ENCODE measurements at places on chromosomes 5 and 9.

GRCh38 chr5:131575660-131576227 lies 59.3 kb downstream of the RAPGEF6 start:
- no peak for DNase-seq

- no peak for DNase-seq
Observed at GRCh38 chr5:161663431-161663830, 22.1 kb upstream of the GABRA6 start.

DNA sequence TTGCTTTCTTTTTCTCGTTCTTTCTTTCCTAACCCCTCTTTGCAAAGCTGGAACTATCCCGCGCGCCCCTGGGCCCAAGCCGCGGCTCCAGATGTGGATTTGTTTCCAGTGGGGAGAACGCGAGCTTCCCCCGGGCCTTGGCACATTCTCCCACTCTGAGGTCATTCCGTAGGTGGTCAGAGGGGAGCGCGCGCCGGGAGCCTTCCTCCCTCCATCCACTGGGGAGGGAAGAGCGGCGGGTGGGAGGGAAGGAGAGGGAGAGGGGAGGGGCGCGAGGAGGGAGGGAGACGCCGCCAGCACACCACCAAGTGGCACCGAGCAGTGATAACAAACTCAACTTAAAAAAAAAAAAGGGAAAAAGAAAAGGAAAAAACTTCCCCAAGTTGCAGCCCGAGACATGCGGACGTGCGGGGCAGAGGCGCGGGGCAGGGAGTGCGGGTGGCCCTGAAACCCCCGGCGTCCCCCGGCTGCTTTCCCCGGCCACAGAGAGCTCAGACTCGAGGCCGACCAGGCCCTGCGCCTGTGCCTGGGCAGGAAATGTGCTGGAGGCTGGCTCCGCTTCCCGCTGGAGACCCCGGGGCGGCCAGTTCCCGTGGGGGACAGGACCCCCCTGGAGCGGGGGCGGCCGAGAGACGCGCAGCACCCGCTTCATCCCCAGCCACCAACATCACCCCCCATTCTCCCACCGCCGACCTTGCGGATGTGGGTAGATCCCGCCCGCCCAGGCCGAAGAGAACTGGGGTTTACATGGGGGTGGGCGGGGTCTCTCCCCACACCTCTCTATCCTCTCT lies 3.1 kb downstream of the IER5L start:
- DNase-seq, result peak; percentile 92

- no peak for DNase-seq
Observed at GRCh38 chr9:72312386-72312987, 52.5 kb downstream of the ZFAND5 start.

GRCh38 chr5:171454549-171454948 lies 35.1 kb downstream of the FGF18 start:
- DNase-seq, result no peak

- no peak for DNase-seq
Observed at GRCh38 chr5:79590396-79590999, 21.7 kb upstream of the TENT2 start.

DNA sequence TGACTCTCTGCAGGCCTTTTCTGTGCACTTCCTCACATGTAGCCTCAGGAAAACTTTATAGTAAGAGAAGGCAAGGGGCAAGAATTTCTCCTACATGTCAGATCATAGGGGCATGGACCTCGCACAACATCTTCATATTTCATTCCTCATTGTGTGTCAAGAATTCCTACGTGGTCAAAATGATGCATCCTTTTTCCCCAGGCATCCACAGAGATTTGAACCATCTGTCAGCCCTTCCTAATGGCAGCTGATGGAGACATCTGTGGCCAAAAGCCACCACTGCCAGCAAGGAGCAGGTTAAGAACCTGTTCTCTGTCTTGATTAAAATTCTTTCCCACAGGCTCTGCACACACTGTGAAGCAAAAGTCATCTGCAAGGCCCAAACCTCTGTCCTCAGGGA lies 42.5 kb downstream of the MFAP3 start:
- no peak for DNase-seq

DNA sequence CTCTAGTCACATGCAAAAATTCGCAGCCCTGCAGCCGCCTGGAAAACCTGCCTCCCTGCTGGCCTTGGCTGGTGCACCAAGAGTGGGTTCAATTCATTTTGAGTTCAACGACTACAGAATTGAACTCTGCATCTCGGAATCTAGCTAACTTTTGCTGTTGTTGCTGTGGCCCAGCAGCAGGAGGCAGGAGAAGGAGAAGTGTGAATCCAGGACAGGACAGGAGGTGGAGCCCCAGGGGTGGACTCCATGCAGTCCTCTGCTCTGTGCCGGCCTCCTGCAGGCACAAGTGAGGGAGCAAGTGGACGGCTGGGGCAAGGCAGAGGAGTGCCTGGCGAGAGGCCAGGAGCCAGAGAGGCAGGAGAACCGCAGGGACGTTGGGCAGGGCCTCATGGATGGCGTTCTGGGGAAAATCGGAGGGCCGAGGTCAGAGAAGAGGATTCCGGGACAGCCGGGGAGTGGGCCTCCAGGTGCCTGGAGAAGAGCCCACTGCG lies 214.2 kb downstream of the FANCC start:
- DNase-seq, result no peak

DNA sequence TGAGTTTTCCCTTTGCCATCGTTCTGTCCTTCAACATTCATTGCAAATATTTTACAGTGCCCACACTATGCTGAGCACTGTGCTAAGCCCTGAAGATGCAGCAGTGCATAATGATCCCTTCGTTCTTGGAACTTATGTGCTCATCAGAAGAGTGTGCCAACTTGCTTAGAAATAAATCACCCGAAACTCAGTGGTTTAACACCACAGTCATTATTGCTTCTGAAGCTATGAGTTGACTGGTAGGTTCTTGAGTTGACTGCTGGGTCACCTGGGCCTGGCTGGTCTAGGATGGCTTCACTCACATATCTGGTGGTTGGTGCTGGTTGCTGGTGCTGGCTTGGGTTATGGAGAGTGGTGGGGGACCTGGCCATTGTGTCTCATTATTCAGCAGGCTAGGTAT lies 20.9 kb downstream of the PCSK5 start:
- DNase-seq, result no peak

GRCh38 chr5:8461543-8461942 lies 592.6 kb downstream of the MTRR start:
- no peak for DNase-seq

GRCh38 chr9:129934041-129934591 lies 98.9 kb downstream of the USP20 start:
- DNase-seq, result no peak

- no peak for DNase-seq
Observed at GRCh38 chr5:59769832-59770231, 123.7 kb downstream of the PDE4D start.

- DNase-seq, result peak; percentile 52
Observed at GRCh38 chr5:11240293-11241190, 479.5 kb upstream of the DAP start.

DNA sequence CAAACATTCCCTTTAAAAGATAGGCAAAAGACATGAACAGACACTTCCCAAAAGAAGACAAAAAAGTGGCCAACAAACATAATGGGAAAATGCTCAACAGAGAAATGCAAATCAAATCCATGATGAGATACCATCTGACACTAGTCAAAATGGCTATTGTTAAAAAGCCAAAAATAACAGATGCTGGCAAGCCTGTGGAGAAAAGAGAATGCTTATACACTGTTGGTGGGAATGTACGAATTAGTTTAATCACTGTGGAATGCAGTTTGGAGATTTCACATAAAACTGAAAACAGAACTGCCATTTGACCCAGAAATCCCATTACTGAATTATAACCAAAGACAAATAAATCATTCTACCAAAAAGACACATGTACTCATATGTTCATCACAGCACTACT lies 58.3 kb upstream of the WDR41 start:
- DNase-seq, result no peak

GRCh38 chr9:91150998-91151717 lies 210.6 kb downstream of the AUH start:
- DNase-seq, result no peak

GRCh38 chr9:18922161-18922885 lies 110.7 kb downstream of the SAXO1 start:
- no peak for DNase-seq

DNA sequence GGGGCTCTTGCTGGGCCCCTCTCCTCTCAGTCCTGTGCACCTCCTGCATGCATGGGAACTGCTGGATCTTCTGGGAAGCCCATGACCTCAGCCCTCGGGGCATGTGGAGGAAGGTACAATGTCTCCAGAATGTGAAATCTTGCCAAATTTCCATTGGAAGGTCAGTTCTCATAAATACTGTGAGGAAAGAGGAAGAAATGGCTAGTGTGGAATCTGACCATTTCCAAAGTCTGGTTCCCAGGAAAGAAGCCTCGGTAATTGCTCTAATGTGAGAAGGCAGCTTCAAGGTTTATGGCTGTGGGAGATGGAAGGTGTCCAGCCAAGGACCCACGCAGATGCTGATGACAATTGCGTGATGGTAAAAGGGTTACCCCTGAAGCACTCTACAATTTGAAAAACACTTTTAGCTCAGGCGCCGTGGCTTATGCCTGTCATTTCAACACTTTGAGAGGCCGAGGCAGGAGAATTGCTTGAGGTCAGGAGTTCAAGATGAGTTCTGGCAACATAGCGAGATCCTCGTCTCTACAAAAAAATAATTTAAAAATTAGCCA lies 8.1 kb upstream of the IL17B start:
- DNase-seq, result peak; percentile 62

DNA sequence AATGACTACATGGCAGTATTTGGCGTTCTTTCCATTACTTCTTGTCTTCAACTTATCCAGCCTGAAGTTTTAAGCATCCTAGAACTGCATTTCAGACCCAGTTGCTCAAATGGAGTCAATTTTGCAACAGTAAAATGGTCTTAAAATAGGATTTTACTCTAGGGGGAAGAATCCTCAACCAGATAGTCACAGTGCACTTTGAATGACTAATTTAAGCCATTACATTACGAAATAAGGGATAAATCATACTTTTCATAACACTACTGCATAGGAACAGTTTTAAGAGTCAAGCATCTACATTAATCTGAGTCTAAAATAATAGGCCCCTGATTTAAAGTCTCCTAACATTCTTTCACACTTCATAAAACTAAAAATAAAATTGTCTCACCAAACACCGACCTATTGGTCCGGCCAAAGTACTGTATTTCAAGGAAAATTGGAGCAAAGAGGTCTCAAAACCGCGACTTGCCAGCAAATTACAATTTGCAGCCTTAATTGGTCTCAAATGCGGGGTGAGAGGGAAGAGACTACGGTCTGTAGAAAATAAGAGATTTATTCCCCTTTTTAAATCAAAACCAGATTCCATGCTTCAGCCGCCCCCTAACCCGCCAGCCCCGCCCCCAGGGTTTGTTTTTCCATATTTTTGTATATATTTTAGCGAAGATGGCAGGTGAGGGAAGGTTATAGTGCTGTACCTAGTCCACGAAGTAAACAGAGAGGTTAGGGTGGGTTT lies 1.2 kb upstream of the SMARCA2 start:
- DNase-seq, result peak; percentile 64

- DNase-seq, result no peak
Observed at GRCh38 chr5:33530183-33531036, 89.6 kb downstream of the TARS1 start.

GRCh38 chr9:92405818-92406217 lies 1.4 kb upstream of the OGN start:
- DNase-seq, result no peak

- DNase-seq, result no peak
Observed at GRCh38 chr9:74036549-74037231, 460.4 kb upstream of the RORB start.

DNA sequence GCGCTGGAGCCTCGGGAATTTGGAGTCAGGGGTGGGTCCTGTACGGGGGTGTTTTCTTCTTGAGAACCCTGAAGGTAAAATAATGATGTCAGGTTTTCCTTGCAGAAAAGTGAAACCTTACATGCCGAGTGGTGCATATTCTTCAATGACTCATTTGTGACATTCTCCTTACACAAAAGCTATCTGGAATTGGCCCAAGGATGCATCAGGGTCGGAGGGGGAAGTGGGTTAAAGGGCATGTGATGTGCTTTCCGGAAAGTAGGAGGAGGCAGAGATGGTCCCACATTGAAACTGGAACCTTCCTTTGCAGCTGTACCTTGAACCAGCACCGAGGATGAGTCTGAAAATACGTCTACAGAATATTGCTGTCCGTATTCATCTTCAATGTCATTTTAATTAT lies 411.2 kb upstream of the IRX4 start:
- no peak for DNase-seq

- no peak for DNase-seq
Observed at GRCh38 chr9:14524873-14525515, 168.2 kb downstream of the ZDHHC21 start.

- peak; percentile 73 for DNase-seq
Observed at GRCh38 chr5:148808864-148809642, 17.4 kb upstream of the ADRB2 start.

DNA sequence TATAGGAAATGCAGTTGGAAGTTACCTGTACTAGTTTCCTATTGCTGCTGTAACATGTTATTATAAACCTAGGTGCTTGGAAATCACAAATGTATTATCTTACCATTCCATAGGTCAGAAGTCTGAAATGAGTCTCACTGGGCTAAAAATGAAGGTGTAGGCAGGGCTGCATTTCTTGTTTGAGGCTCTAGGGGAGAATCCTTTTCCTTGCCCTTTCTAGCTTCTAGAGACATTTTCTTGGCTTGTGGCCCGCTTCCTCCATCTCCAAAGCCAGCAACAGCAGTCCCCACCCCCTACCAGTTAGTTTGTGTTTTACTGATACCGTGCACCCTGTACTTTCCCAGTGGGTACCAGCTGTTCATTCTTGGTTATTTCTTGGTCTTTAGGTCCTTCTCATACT lies 153.3 kb downstream of the SLF1 start:
- no peak for DNase-seq

GRCh38 chr9:78422309-78422708 lies 125.4 kb downstream of the PSAT1 start:
- DNase-seq, result no peak

GRCh38 chr9:91395106-91395552 lies 28.5 kb downstream of the NFIL3 start:
- no peak for DNase-seq

GRCh38 chr5:151270599-151270998 lies 17.6 kb downstream of the GM2A start:
- DNase-seq, result no peak

GRCh38 chr5:87340716-87341115 lies 72.0 kb downstream of the CCNH start:
- DNase-seq, result no peak

GRCh38 chr9:93827545-93828330 lies 127.4 kb downstream of the BARX1 start:
- DNase-seq, result peak; percentile 77

DNA sequence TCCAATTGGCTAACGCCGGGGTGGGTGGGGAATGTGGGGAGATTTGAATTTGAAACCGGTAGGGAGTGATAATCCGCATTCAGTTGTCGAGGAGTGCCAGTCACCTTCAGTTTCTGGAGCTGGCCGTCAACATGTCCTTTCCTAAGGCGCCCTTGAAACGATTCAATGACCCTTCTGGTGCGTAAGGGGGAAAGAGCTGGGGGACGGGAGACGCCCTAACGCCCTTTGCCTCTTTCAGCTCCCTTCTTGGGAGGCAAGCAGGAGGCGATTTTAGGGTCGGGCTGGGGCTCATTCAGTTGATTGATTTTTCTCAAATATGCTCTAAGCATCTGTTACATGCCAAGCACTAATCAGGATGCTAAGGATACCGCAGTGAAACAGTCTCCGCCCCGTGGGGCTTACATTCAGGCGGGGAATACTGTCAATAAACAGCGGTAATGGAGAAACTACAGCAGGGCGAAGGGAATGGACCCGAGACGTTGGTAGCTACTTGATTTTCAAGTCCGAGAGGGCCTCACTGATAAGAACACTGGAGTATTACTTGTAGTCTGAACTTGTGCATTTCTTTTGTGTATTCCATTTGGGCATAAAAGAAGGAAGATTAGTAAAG lies at the start of gene HMMR:
Gene HMMR, plus strand, starts transcription at position 71 of the 610 bp plus-strand sequence. Its CDS starts 61 bp downstream, at position 132.
- no peak for DNase-seq
